ENCODE measurements at places on chromosomes 12 and 14. TPM values are rescaled to one million over a fixed set of nuclear protein-coding genes. Genes with fewer than 3 reads are reported as not detected.

KRT3 gene
- not detected for total RNA-seq

BTBD6 gene
- total RNA-seq: 16.7 TPM

GRCh38 chr14:95609398-95609990 lies 74.6 kb downstream of the GLRX5 start:
- no peaks in the 10 kb centered on the region for H3K36me3 ChIP-seq
- H3K4me1 ChIP-seq: no peaks in the 10 kb centered on the region
- H3K27ac ChIP-seq: no peak overlapping the region
- peak; percentile 70 for DNase-seq
- H3K27me3 ChIP-seq: peaks cover 84% of the 10 kb centered on the region
- no peak overlapping the region for H3K4me3 ChIP-seq

CIROP gene
- not detected for total RNA-seq

DNA sequence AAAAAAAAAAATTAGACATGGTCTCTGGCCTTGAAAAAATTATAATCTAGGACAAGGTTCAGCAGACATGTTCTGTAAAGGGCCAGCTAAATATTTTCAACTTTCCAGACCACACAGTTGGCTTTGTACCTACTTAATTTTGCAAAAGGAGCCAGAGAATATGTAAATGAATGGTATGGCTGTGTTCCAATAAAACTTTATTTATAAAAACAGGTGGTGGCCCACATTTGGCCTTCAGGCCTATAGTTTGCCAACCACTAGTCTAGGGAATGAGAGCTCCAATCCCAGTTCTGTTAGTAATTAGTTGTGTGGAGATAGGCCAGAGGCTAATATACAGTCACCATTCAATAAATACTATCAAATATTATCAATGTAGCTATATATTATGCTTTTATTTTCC lies 29.3 kb upstream of the PWP1 start:
- peaks cover 11% of the 10 kb centered on the region for H3K36me3 ChIP-seq
- DNase-seq: no peak
- H3K27me3 ChIP-seq: no peaks in the 10 kb centered on the region
- H3K4me3 ChIP-seq: no peak overlapping the region

DNA sequence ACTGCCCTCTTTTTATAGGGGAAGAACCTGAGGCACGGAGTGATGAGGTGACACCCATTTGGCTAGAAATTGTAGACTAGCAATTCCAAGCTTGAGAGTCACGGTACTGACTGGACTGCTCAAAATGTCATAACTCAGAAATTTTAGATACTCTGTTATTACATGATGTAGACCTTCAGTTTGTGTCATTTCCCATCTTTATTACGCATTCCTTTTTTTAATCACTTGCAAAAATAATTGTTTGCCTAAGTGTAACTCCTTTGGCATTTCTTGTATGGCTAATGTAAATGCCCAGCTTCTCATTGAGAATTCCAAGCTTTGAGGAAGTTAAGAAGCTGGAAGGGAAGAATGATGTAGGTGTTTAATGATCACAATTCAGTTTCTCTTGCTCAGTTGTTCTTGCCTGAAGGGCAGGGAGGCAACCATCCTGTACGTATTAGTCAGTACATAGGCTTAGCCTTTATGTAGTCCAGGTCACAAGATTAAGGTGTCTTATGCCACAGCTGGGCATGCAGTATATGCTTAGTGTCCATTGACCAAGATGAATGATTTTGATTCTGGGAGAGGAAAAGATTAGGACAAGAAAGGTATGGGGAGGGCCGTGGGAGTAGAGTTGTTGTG lies 68.2 kb upstream of the EVL start:
- H3K4me3 ChIP-seq: peak overlapping the region; percentile 1
- peaks cover 4% of the 10 kb centered on the region for H3K36me3 ChIP-seq
- peaks cover 24% of the 10 kb centered on the region for H3K4me1 ChIP-seq
- no peaks in the 10 kb centered on the region for H3K27me3 ChIP-seq
- H3K27ac ChIP-seq: peak overlapping the region; percentile 59
- peak; percentile 51 for DNase-seq

RPL10L gene
- total RNA-seq: not detected

GRCh38 chr14:35993684-35993960 lies 167.5 kb downstream of the BRMS1L start:
- no peak for DNase-seq
- H3K27ac ChIP-seq: no peak overlapping the region
- H3K4me3 ChIP-seq: no peak overlapping the region
- H3K4me1 ChIP-seq: peaks cover 5% of the 10 kb centered on the region
